ENCODE measurements at places on chromosomes 7 and 10.

- no peak for DNase-seq
Measured at GRCh38 chr7:730501-731439, 3.7 kb upstream of the PRKAR1B start.

GRCh38 chr7:1862560-1862959 lies 192.5 kb downstream of the ELFN1 start:
- no peak for DNase-seq

GRCh38 chr10:96082748-96083147 lies 39.4 kb downstream of the CCNJ start:
- no peak for DNase-seq

DNA sequence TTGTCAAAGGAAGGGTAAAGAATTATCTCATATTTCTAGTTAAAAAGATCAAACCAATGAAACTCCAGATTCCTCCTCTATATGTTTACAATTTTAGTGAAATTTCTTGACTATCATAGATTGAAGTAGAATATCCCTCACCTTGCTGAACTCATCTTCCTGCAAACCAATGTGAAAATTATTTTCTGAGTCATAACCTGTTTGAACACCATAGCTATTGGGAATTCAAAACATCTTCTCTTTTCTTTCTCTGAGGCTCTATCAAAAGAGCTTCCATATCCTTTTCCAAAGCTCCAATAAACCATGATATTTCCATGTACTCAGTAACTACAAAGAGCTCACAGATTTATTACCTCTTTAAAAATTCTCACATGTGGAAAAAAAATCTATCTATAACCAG lies 134.3 kb downstream of the DOCK4 start:
- DNase-seq, result no peak

GRCh38 chr10:27899058-27899457 lies 99.8 kb downstream of the ODAD2 start:
- DNase-seq, result no peak

DNA sequence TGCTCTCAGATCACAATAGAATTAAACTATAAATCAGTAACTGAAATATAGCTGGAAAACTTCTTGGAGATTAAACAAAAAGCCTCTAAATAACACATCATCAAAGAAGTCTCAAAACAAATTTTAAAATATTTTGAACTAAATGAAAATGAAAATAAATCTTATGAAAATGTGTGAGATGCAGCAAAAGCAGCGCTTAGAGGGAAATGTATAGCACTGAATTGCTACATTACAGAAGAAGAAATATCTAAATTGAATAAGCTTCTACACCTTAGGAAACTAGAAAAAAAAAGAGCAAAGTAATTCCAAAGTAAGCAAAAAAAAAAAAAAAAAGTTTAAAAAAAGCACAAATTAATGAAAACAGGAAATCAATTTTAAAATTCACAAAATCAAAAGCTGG lies 35.2 kb downstream of the LMBR1 start:
- no peak for DNase-seq

GRCh38 chr10:397321-398068 lies 262.2 kb downstream of the ZMYND11 start:
- no peak for DNase-seq

DNA sequence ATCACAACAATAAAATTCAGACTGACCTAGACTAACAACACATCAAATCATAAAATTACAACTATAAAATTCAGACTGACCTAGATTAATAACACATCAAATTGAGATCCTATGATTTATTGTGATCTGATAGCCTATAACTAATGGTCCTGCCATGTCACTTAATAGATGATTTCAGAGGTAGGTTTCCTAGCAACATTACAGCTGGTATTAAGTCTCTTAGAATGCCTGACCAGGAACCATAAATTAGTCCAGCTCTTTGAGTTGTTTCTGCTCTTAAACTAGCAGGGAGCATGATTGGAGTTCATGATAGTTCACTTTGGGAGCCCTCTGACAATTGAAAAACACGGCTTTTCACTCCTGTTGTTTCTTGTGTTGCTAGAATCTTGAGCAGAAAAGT lies 318.9 kb downstream of the BMPER start:
- DNase-seq, result no peak
